ENCODE measurements at places on chromosomes 5 and 9. TPM values are rescaled to one million over a fixed set of nuclear protein-coding genes. Genes with fewer than 3 reads are reported as not detected.
A peak's percentile ranks its signal among the peaks of the same experiment; 100 is the strongest.

PCDHGA3 gene
- total RNA-seq: 0.92 TPM

- DNase-seq: no peak
Measured at GRCh38 chr9:8633784-8634183, 834.2 kb upstream of the DMAC1 start.

OSMR gene
- 2.5 TPM for total RNA-seq

FAM163B gene
- total RNA-seq: 3.1 TPM

- no peak for DNase-seq
Measured at GRCh38 chr9:78280982-78281668, 15.8 kb upstream of the PSAT1 start.

- no peak for DNase-seq
Measured at GRCh38 chr5:101796427-101796826, 499.7 kb downstream of the SLCO4C1 start.

- DNase-seq: no peak
Measured at GRCh38 chr9:116087751-116088194, 65.8 kb upstream of the PAPPA start.

DNA sequence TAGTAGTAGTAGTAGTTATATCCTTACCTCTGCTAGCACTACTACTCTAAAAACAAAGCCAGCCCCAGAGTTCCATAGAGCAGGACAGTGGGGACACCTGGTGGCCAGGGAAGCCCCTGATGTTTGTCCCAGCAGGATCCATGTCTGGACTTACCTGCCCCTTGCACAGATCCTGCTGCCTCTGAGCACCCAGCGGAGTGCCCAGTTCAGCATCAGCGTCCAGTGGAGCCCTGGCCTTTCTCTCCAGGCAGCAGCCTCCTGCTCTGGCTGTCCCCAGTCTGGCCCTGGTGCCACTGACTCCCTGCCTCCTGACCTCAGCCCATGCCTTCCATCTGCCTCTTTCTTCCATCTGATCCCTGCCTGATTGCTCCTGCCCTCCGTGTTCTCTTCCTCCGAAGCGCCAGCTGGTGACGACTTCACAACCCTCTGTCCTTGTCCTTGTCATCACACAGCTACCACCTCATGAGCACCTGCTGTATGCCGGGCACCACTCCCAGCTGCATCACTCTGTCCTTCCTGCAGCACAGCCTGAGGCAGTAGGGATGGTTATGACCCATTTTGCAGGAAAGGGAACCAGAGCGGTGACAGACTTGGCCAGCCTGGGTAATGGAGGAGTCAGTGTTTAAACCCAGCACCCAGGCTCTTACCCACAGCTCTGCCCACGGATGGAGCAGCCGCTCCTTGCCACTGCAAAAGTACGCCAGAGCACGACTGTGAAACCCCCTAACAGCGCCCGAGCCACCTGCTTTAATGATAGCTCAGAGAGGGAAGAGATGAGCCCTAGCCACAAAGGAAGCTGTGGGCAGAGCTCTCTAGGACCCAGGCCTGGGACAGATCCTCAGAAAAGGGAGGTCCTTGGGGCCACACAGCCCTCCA, 11.5 kb downstream of the SARDH start:
- DNase-seq: peak; percentile 71

All from WTC11 (cell line).